ENCODE measurements at places on chromosomes 6 and 20. TPM values are rescaled to one million over a fixed set of nuclear protein-coding genes. Genes with fewer than 3 reads are reported as not detected.

DNA sequence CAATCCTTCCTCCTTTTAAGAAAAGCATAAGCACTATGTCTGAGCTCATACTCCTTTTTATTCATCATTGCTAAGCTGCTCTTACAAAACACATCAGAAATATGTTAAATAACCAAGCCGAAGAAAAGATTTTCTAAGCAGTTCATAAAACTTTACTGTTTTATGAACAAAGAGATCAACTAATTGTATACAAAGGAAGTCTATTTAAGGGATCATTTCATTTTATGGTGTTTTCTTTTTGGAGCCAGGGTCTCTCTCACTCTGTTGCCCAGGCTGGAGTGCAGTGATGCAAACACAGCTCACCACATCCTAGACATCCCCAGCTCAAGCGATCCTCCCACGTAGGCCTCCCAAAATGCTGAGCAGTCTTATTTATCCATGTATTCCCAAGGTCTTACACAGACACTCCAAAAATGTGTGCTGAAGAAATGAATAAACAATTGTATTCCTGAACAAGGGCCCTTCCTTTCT is 9.3 kb downstream of the NUDT3 start:
- DNase-seq = no peak

- DNase-seq = no peak
Observed at GRCh38 chr20:371755-372542, 8.6 kb upstream of the TRIB3 start.

GRCh38 chr6:24334285-24334684 is 23.6 kb downstream of the DCDC2 start:
- no peak for DNase-seq

DNA sequence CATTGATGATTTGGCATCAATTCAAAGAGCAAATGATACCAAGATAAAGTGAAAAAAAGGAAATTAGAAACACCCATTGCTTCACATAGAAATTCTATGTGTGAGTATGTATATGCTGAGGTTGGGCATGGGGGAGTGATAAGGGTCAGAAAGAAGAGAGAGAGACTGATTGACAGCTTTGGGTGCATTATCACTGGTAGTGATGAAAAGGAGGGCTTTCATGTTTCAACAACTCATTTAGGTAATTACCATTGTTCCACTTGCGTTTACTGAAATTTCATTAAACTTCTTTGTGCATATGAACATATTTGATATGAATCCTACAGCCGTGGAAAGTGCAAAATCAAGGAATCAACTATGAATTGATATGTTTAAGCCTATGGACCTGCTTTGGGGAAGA is 84.7 kb downstream of the ADGRB3 start:
- no peak for DNase-seq

GRCh38 chr20:59997896-59998295 is 39.7 kb downstream of the CDH26 start:
- DNase-seq = no peak

- DNase-seq = no peak
Observed at GRCh38 chr6:1625794-1626435, 16.2 kb downstream of the FOXC1 start.

GRCh38 chr6:35737413-35738211 is 780 bp downstream of the ARMC12 start:
- DNase-seq = peak; percentile 61

DNA sequence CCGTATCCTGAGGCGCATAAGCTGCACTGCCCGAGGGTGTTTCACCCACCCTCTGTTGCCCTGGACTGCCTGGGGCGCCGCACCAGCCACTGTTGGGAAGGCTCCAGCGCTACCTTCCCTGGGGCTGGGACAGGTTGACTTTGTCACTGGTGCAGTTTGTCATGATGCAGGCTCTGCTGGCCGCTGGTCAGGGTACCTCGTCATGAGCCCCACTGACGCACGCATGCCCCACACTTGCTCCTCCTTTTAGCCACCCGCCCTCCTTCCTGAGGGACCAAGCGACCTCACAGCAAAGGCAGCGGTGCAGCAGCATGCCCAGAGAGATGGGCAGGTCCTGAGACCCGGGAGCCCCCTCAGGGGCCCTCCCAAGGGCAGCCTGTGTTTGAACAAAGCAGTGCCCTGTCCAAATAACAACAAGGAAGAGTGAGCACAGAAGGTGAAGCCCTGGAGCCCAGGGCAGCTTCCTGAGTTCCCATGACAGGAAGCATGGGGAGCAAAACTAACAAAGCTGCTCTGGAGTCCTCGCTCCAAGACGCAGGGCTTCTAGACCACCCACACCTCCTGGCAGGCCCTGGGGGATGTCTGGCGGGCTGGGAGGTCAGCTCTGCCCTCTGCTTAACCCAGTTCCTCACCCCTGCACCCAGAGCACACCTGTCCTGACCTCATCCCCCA is 50.1 kb upstream of the SMOC2 start:
- DNase-seq = no peak

GRCh38 chr20:21162631-21163030 is 36.7 kb downstream of the KIZ start:
- DNase-seq = no peak

DNA sequence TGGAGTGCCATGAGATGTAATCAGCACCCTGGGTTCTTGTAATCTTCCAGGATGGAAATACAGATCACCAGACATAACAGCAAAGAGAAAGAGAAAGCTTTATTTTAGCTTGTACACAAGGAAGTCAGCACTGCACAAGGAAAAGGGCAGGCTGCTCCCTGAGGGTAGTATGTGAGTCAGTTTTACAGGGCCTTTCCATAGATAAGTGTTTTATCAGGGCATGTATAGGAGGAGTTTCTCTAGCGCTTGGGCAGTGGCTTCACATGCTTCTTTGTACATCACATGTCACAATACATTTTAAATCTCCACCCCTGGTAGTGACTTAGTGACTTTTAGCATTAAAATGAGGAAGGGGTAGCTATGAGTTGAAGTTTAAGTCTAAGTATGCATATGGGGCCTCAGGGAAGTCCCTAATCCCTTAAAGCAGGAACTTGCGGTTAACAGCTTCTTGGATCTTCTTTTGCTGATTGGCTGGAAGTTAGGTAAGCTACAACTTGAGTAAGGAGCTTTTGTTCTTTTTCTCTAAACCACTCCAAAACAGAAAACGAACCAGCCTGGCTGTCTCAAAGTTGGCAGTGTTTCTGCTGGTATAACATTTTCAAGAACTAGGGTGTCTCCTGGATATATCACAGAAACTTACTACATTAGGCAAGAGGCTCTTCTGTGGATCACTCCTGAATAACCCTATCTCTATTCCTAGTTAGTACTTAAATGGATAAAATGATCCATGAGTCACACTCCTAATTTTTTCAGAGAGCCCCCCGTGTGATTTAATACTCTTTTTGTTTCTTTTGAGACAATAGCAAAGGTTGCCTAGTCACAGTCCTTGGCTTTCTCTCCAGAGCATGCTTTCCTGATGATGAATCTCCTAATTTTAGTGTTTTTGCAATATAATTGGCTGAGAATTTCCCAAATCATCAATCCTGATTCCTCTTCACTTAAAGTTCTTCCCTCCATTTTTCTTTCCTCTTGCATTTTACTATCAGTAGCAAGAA is 60.2 kb downstream of the MRAP2 start:
- no peak for DNase-seq

GRCh38 chr6:109069746-109070145 is 24.9 kb downstream of the SESN1 start:
- DNase-seq = no peak

- DNase-seq = peak; percentile 73
Observed at GRCh38 chr6:79713701-79714322, 82.7 kb downstream of the SH3BGRL2 start.

GRCh38 chr6:86456821-86457220 is 480.5 kb upstream of the HTR1E start:
- DNase-seq = no peak

- DNase-seq = no peak
Observed at GRCh38 chr20:60935971-60936370, 316.1 kb upstream of the CDH4 start.

- DNase-seq = no peak
Observed at GRCh38 chr6:20241102-20241501, 28.8 kb upstream of the MBOAT1 start.

GRCh38 chr6:162817196-162817595 is 89.4 kb downstream of the PACRG start:
- no peak for DNase-seq

DNA sequence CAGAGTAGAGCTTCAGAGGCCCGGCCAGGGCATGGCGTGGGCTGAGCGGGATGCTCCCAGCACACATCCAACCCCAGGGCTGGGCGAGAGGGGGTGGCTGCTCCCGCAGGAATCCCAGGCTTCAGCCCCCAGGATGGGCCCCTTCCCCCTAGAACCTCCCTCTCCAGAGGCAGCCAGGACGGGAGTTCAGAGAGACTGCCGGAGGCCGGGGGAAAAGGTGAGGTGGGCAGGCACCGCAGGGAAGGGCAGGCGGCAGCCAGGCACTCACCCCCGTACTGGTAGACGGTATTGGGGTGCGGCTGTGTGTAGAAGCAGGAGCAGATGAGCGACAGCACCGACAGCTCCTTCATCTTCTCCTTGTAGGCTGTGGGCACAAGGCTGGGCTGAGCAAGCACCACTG is 9.3 kb downstream of the STMN3 start:
- DNase-seq = peak; percentile 25

DNA sequence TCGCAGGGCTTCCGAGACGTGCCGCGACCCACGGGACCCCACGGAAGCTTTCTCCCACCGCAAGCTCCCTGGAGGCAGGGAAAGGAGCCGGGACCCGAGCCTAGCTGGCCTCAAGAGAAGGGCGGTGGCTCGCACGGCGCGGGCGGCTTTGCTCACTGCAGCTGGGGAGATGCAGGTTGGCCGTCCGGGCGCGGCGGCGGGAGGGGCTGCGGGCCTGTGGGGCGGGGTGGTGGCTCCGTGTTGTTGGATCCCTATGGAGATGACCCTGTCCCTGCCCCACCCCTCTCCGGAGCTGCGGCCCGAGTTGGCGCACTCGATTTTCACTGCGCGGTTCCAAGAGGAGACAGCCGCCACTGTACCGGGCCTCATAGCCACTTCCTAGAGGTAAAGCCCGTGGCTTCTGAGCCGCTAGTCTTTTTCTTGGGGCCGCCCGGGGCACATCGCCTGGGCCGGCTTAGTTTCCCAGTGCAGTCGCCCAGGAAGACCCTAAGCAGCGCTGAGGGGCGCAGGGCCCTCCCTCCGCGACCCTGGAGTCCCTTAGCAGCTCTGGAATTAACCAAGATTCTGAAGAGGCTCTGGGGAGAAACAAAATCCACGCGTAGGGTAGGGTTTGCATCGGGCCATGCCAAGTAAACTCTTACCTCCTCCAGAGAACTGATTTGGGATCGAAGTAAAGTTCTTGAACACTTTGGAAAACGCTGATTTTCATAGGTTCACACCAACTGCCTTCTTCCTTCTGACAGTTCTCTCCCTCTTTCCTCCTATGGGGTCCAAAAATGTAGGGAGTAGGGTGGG is at the start of gene ECT2L:
Gene ECT2L (plus strand): TSS at position 279 of the 795 bp plus-strand sequence. CDS start 17,188 bp downstream, outside the sequence.
- no peak for DNase-seq

DNA sequence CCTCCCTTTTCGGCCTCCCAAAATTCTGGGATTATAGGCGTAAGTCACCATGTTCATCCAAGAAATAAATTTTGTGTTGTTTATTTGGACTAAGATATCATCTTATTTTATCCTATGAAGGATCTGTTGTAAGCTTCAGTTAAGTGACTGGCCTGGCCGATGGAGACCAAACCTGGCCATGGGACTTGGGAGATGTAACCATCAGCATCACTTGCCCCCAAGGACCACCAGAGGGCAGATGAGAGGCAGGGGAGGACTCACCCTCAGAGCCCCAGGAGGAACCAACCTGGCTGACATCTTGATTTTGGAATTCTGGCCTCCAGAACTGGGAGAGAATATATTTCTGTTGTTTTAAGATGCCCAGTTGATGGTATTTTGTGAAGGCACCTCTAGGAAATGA is 266.7 kb downstream of the CDH26 start:
- DNase-seq = no peak

DNA sequence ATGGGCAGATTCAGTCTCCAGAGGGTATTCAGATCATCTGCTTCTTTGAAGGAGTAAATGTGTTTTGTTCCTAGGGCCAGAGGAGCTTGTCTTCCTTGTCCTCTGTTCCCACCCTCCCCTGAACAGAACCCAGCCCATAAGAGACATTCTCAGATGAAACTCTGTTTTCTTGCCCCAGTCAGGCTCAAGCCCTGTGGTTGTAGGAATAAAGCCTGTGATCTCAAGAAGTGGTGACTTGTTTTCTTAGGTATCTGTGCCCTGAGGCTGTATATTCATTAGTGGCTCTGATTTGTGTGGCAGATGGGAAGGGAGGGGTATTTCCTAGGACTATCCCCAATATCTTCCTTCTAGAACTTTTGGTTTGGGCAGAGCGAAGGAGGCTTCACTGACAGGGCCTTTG is 27.9 kb downstream of the GSS start:
- no peak for DNase-seq

DNA sequence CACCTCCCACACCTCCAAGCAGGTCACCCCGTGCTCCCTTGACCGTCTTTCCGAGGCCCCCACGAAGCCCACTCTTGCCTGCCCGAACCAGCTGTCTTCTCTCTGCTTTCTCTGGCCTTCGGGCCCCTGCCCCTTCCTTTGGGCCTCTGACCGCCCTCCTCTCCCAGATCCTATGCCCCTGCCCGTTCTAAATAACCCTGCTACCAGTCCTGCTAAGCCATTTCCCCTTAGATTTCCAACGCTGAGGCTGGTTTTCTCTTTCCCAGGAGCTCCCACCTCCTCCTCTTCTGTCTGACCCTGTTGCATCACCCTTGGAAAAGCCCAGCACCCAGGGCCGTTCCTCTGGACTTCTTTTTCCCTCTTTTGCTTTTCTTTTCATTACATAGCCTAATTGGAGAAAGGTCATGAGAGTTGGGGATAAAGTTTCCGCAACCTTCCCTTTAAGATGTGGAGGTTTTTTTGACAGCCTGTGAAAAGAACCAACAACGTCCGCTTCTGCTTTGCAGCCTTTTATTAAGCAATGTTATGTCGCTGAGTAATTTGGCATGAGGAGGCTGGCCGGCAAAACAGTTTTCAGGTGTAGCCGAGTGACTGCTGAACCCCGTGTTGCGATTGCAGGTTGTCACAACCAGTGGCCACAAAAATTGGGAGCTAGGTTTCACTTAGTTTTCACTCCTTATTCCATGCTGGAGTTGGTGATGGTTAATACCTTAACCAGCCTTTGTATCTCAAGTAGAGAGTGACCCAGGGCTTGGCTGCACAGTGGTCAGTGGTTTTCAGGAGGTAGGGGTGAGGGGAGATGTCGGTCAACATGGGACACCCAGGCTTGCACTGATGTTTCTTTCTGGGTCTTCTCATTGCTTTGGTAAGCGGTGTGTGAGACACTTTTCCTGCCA is 970 bp downstream of the BLTP3A start:
- DNase-seq = no peak

DNA sequence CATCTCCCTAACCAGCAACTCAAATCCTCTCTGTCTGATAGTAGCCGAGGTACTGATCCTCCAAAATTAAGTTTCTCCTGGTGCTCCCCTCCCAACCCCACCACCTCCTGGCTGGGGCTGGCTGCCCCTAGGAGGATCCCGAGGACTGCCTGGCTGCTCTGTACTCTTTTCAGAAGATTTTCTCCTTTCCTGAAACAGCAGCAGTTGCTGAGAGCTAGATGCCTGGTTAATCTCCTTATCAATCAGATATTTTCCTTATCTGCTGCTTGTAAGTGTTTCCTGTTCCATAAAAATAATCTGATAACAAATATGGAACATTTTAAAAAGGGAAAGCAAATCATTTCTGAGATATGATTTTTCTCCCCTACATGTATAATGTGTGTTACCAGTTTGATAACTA is 52.8 kb downstream of the ZMYND8 start:
- DNase-seq = no peak

The ULBP2 gene
- total RNA-seq = 7.2 TPM

The KIF13A gene
- total RNA-seq = 0.33 TPM

The ROMO1 gene
- total RNA-seq = 43.8 TPM

The BPIFB2 gene
- not detected for total RNA-seq

The EGFL8 gene
- 18.1 TPM for total RNA-seq

The SIRPA gene
- total RNA-seq = not detected

The COL21A1 gene
- not detected for total RNA-seq

The PTCRA gene
- not detected for total RNA-seq

The PRL gene
- total RNA-seq = 0.50 TPM

The CLVS2 gene
- not detected for total RNA-seq

The HDGFL1 gene
- total RNA-seq = not detected

Data from CD8-positive, alpha-beta T cell (primary cell).